ENCODE measurements at places on chromosomes 2 and 18.
A peak's percentile ranks its signal among the peaks of the same experiment; 100 is the strongest.

- no peak for DNase-seq
These were observed 209.5 kb downstream of the LPIN1 start for GRCh38 chr2:11955884-11956291.

- no peak for DNase-seq
These were observed 36.4 kb downstream of the ADAM17 start for GRCh38 chr2:9519250-9519649.

GRCh38 chr18:13548966-13549879 lies 177.1 kb downstream of the FAM210A start:
- DNase-seq: peak; percentile 36

DNA sequence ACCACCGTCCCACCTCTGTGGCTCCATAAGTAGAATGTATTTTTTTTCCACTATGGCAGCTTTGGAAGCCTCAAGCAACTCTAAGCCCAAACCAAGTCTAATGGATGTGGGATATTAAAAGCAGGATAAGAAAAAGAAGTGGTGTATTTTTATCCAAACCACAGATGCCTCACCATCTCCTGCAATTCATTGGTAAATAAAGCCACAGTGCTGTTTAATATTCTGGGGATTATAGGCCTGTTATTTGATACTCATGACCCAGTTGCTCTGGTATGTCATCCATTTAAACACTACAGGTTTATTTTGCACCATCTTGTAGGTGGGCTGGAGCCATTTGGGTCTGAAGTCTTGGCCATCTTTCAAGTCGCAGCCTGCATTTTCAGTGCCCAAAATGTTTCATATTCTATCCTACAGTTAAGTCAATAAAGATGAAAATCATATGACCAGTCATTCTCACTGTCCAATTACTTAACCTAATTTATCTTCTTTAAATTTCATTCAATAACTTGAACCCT lies 279.5 kb upstream of the EPHA4 start:
- no peak for DNase-seq

- no peak for DNase-seq
These were observed 54.0 kb downstream of the ERBB4 start for GRCh38 chr2:212484563-212485080.

- DNase-seq: no peak
These were observed 37.9 kb upstream of the ITGA4 start for GRCh38 chr2:181419129-181419855.

DNA sequence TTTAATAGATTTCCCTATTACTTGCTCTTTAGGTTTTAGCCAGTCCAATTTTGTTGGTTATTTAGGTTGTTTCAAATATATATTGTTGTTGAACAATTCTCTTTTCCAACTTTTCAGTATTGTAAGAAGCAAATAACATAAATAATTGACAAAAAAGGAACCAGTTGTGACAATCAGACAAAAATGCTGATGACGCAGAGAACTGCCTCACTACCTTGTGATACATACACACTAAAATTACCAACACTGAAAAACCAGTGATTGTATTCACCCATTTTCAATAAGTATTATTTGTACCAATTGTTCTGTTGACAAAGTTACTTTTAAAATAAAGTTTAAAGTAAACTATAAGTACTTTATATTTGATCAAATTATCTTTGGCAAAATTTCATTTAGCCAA lies 43.1 kb upstream of the NABP1 start:
- no peak for DNase-seq

DNA sequence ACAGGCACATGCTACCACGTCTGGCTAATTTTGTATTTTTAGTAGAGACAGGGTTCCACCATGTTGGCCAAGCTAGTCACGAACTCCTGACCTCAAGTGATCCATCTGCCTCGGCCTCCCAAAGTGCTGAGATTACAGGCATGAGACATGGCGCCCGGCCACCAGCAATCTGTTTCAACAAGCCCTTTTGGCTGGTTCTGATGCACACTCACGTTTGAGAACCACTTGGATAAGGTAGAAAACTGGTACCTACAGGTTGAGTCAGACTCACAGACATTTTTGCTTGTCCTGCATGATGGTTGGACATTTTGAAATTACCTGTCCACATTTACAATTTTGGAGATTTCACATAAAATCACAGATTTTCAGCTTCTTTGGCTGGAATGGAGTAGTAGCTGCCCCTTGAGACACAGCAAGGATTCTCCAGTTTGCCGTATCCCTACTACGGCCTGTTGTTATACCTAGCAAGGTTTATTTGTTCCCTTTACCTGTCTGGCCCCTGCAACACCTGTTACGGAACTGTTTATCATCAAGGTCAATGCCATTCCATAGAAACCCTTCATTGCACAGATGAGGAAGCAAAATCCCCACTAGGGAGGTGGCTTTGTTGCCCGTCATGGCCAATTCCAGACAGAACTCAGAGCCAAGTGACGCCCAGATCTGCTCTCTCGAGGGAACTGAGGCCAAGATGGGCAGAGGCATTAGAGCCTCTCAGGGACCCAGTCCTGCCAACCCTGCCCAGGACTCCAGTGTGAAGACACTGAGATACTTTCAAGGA lies 31.4 kb upstream of the IGFBP2 start:
- DNase-seq: no peak

DNA sequence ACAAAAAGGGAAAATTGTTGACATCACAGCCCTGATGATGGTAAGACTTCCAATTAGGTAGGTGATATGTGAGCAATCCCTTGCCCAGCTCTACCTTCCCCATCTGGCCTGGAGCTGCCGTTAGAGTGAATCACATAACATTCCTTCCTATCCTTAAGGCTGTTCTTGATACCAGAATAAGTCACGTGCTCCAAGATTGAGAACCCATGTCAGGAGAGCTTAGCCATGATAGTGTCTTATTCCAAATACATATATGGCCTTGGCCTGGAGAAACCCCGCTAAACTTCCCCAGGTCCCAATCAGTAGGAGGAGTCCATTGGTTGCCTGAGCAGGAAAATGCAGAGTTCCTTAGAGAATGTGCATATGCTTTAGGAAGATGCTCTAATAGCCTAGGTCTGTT lies 70.0 kb upstream of the ACVR2A start:
- DNase-seq: no peak

Data from RPMI8226 (cell line).